ENCODE measurements at places on chromosomes 1 and 21. TPM values are rescaled to one million over a fixed set of nuclear protein-coding genes. Genes with fewer than 3 reads are reported as not detected.

HSD3B1 gene
- polyA plus RNA-seq, result not detected

FCRL2 gene
- polyA plus RNA-seq, result not detected

XPR1 gene
- polyA plus RNA-seq, result 10.7 TPM

SYT14 gene
- polyA plus RNA-seq, result under 0.01 TPM

CNTN2 gene
- polyA plus RNA-seq, result 1.4 TPM

CSMD2 gene
- 0.38 TPM for polyA plus RNA-seq
